ENCODE measurements at places on chromosomes 13 and 19.

DNA sequence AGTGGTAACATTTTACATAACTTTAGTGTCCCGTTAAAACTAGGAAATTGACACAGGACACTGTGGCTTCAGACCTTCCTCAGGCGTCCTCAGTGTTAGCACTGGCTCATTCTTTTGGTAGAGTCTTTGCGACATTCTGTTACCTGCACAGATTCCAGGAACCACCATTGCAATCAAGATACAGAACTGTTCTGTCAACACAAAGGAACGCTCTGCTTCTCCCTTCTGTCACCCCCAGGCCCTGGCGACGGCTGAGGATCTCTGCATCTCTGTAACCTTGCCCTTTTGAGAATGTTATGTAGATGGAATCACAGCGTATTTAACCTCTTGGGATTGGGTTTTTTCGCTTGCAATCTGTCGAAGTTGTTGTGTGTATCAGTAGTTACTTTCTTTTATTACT is 22.6 kb downstream of the KDM4B start:
- DNase-seq: no peak

DNA sequence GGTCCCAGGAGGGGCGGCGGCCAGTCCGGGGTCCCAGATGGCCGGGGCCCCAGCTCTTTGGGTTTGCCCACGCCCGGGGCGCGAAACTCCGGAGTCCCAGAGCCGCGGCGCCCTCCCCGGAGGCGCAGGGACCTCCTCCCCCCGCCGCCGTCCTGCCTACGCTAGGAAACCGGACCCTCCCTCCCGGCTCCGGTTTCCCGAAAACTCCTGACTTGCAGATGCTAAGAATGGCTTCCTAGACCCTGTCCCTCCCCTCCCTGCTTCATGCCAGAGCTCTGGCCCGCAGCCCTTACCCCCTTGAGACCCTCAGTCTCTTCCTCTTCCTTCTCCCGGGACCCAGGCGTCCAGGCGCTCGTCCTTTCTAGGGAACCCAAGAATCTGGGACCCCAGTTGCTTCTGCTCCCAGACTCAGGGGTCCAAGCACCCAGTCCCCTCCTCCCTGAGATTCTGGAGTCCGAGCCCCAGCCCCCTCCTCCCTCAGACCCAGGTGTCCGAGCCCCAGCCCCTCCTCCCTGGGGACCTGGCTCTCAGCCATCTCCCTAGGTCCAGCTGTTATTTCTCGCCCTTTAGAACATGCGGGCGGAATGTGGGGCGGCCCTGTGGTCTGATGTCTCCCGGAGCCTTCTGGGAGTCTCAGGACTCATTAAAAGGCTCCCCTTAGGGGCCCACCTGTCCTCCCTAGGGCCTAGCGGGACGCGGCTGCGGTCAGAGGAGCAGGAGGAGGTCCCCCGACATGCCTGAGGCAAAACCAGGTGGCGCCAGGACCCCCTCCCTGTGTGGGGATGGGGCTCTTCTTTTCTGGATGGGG is at the start of gene MYBPC2:
MYBPC2 (plus strand) TSS at position 672 of the 808 bp plus-strand sequence; CDS start at position 734, 62 bp downstream.
- DNase-seq: no peak

DNA sequence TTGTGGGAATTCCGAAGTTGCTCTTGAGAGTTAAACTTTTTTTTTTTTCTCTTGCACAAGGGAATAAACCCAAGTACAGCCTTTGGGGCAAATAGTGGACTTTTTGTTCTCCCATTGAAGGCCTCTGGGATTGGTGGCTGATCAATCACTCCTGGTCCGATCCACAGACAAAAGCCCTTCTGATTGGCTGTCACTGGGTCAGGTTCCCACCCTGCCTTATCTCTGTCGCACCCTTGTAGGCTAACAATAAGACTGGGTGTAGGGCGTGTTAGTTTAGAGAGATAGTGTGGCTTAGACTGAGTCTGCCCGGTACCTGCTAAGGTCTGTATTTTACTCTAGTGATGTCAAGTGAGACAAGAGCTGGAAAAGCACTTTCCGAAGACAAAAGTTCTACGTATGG is 380.8 kb downstream of the NDFIP2 start:
- DNase-seq: no peak

- DNase-seq: no peak
These were observed 4.9 kb downstream of the ZSCAN1 start for GRCh38 chr19:58038688-58039204.

- no peak for DNase-seq
These were observed 22.4 kb upstream of the SEMA6B start for GRCh38 chr19:4581666-4582553.

DNA sequence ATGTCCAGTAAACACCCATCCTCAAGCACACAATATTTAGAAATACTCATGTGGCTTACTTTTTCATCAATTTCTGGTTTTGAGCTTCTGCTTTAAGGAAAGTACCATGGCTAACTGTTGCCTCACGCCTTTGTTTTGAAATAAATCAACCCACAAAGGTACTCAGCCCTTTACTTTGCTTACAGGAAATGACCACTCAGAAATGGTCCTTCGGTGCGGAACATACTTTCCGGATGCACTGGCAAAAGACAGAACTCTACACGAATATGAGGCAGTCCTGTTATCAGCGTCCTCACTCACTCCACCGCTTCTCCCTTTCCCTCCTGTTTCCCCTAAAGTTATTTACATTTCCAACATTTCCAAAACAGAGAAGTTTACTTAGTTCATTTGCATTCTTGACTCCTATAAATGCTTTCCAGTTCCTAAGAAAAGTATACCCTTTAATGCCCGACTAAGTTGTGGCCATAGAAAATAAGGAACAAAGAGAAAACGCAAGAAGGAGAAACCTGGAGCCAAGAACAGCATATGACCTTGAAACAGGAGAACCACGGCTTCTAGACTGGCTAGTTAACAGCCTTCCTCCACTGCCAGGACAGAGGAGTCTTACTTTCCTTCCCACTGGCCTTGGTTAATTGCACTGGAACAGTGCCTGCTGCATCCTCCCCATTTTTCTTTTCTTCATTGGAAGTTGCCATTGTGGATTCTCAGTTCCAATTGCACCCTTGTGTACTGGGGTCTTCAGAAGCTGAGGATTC is 10.6 kb downstream of the FPR2 start:
- DNase-seq: no peak

DNA sequence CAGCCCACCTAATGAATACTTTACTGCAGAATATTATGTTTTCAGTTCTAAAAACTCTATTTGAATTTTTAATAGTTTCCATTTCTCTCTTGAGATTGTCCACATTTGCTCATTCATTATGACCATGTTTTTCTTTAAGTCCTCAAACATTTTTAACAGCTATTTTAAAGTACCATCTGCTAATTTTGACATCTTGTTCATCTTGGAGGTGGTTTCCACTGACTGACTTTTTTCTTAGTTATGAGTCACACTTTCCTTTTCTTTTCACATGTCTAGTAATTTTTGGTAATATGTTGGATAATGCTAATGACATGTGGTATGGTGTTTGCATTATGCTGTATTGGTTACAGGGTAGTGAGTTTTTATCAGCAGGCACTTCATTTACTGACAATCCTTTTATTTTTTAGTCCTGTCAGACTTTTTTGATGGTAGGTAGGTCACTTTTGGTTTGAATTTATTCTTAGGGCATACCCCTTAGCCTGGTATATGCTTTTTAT is 15.4 kb upstream of the ESD start:
- DNase-seq: no peak

DNA sequence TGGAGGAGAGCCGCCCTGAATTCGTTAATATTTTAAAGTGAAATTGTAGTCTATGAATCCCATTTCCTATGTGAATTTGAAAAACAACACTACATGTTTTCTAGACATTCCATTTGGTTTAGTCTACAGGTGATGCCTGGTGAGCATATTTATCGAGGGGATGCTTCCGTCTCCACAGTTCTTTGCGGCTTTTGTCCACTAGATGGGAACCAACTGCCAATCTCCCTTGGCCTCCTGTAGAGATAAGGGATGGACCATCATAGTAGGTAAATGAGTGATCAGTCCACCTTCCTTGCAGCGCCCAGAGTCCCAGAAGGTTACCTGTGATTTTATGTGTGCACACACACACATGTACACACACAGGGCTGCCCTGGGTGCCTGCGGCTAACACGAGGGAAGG is 289.8 kb upstream of the SOX21 start:
- DNase-seq: no peak

GRCh38 chr19:17454576-17455071 is 6.1 kb downstream of the NXNL1 start:
- DNase-seq: no peak

GRCh38 chr13:102892503-102892902 is 46.7 kb downstream of the ERCC5 start:
- no peak for DNase-seq

GRCh38 chr19:5692723-5693194 is 2.7 kb downstream of the RPL36 start:
- no peak for DNase-seq

DNA sequence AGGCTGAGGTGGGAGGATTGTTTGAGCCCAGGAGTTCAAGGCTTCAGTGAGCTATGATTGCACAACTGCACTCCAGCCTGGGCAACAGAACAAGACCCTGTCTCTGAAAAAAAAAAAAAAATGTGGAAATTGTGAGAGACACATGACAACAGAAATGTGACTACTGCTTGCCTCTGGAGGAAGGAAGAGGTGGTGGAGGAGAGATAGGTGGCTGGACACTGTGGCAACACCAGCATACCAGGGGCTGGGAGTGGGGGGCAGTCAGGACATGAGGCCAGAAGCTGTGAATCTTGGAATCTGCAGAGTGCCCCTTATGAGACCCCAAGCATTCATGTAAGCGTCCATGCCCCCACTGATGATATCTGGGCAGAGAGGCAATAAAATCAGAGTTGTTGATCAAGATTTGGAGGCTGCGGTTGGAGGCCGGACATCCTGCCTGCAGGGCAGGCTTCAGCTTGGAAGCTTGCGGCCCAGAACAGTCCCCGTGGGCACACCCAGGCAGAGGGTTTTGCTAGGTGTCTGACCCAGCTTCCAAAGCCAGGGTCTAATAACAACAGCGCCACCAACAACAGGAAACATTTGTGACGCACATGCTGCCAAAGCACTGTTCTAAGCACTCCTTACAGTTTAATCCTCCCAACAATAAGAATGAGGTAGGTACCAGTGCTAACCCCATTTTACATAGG is 16.9 kb downstream of the FAM187B start:
- no peak for DNase-seq

DNA sequence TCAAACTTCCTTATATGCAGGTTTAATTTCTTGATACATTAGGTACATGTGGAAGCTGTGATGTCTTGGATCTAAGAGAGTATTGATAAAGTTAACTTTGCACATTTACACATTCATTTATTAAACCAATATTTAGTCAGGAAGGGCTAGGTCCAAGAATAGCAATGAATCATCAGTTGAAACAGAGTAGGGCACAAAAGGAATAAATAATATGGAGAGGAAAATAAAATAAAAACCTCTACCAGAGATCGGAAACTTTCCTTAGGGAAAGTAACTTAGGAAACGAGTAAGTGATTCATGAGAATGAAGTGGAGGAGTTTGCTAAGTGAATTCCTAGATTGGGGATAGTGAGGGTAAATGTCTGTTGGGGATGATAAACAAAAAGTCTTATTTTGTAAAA is 259.4 kb upstream of the DACH1 start:
- no peak for DNase-seq

DNA sequence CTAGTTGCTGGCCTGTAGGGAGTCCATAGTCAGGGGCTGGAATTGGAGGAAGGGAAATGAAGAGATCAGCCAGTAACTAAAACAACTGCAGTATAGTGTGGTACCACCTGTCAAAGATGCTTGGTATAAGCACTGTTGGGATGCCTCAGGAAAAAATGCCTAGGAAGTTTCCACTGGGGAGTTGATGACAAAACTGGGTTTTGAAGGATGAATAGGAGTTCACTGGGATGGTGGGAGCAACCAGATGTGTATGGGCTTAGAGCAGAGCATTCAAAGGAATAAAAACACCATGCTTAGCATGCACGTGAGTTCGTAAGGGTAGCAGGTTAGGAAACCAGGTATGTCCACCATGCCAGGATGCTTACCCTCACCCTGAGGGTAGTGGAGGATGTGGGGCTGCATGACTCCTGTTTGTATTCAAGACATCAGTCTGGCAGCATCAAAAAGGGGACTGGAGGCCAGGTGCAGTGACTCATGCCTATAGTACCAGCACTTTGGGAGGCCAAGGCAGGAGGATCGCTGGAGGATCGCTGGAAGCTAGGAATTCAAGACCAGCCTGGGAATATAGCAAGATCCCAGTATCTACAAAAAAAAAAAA is 7.1 kb downstream of the CATSPERD start:
- DNase-seq: no peak

GRCh38 chr13:91329733-91330132 is 17.8 kb upstream of the MIR17HG start:
- DNase-seq: no peak

DNA sequence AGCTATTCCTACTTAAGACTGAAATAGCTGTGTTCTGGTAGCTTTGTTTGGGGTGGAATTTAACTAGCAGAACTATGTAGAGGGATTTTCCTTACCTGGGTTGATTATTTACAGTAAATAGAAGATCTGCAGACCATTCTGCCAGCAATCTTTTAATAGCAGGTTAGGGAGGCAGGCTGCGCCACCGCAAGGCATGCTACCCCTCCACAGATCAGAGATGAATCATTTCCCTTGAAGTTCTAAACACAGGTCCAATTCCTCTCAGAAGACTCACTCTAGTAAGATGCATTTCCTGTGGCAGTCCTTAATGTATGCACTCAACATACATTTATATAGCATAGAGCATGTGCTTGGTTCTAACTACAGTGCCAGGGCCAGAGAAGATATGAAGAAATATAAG is 109.0 kb downstream of the TNFRSF19 start:
- DNase-seq: no peak

- DNase-seq: no peak
These were observed 66.2 kb downstream of the RUBCNL start for GRCh38 chr13:46320821-46321220.

GRCh38 chr19:595326-596262 is 5.9 kb downstream of the HCN2 start:
- DNase-seq: no peak

DNA sequence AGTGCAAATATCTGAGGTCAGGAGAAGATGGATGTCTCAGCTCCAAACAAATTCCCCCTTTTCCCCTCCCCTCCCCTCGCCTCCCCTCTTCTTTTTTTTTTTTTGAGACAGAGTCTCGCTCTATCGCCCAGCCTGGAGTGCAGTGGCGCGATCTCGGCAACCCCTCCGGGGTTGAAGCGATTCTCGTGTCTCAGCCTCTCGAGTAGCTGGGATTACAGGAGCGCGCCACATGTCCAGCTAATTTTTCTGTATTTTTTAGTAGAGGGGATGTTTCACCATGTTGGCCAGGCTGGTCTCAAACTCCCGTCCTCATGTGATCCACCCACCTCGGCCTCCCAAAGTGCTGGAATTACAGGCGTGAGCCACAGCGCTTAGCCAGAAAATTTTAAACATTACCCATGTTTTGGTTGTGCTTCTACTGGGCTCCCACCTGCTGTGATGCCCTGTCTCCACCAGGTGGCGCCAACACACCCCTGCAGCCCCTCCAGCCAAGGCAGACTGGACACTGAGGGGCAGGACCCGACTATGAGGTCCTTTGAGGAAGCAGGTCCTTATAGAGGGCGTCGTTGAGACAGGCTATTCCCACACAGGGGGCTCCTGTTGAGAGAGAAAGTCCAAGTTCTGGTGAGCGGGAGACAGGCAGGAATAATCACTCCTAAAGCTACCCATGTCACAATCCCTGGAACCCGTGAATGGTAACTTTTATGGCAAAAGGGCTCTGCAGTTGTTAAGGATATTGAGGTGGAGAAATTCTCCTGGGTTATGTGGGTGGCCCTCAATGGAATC is 6.3 kb downstream of the ERICH4 start:
- DNase-seq: no peak

- DNase-seq: no peak
These were observed 25.1 kb upstream of the CYP4F8 start for GRCh38 chr19:15589760-15590451.

Measured in cortex of kidney (tissue), 1 donor.